ENCODE measurements at places on chromosomes 5 and 9. TPM values are rescaled to one million over a fixed set of nuclear protein-coding genes. Genes with fewer than 3 reads are reported as not detected.

Gene OLFM1
- polyA plus RNA-seq = 14.9 TPM

Gene AGXT2
- polyA plus RNA-seq = not detected

Gene MEF2C
- 25.6 TPM for polyA plus RNA-seq

Gene LRRC19
- not detected for polyA plus RNA-seq

Gene PDE8B
- 1.2 TPM for polyA plus RNA-seq

Gene PCDHGB4
- 3.3 TPM for polyA plus RNA-seq

Gene CCDC127
- polyA plus RNA-seq = 4.3 TPM

Gene SLC34A3
- polyA plus RNA-seq = not detected

Gene ANKH
- 51.0 TPM for polyA plus RNA-seq

Gene ASPN
- 3.2 TPM for polyA plus RNA-seq

Gene FBXW2
- 7.5 TPM for polyA plus RNA-seq

Gene CYSTM1
- 217 TPM for polyA plus RNA-seq

Gene CARD9
- polyA plus RNA-seq = 1.3 TPM

Gene MCTP1
- 1.3 TPM for polyA plus RNA-seq

Gene SLC35D2
- polyA plus RNA-seq = 16.2 TPM

All from heart right ventricle (tissue), 16 donors.